ENCODE measurements at places on chromosomes 12 and 14.

- no peak for DNase-seq
Observed at GRCh38 chr12:90858252-90858651, 96.7 kb downstream of the CCER1 start.

DNA sequence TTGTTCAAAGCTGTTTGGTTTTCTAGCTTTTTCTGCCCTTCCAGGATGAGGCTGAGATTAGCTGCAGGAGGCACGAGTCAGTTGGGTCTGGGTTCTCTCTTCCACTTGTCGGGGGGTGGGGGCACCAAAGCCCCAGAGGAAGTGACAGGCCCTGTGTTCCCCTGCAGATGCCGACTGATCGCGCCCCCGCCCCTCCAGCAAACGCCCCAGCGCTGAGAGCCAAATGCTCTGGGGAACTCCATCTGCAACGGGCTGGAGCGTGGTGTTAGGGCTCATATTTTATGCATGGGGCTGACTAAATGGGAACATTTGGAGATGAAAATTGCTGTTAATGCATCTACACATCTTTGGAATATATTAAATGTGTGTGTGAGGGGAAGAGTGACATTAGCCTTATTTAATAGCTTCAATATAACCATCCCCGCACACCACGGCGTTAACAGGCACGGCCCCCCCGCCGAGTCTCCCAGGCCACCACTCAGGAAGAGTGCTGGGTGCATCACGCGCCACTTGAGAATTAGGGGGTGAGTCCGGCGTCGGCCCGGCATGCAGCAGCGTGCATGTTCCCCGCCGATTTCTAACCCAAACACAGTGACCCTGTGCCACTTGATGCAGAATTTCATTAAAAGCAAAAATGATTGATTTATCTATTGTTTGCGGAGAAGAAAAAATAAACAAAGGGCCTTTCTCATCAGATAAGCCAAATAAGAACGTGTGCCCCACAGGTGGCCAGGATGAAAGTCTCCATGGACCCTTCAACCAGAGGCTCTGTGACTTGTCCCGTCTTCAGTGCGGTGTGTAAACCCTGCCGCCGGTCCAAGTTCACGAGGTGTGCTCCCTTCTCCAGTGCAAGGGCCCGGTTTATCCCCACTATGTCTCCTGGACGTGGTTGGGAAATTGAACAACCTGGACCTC is 165.0 kb upstream of the RTL1 start:
- no peak for DNase-seq

- no peak for DNase-seq
Observed at GRCh38 chr12:94309373-94309772, 150.3 kb downstream of the CEP83 start.

GRCh38 chr14:99603471-99604277 is at the start of gene CCDC85C:
CCDC85C (minus strand) TSS chr14:99604207; CDS start chr14:99603959, 248 bp downstream.
- peak; percentile 47 for DNase-seq

GRCh38 chr14:65173973-65174693 is 71.8 kb upstream of the MAX start:
- no peak for DNase-seq

DNA sequence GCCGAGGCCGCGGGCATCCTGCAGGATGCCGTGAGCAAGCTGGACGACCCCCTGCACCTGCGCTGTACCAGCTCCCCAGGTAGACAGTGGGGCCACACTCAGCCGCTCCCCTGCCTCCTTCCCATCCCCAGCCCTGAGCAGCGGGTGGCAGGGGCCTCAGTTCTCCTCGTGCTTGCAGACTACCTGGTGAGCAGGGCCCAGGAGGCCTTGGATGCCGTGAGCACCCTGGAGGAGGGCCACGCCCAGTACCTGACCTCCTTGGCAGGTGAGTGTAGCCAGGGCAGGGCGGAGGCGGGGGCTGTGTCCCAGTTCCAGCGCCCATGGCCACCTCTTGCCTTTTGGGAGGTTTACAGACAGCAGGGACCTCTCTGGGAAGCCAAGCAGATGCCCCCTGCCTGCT is 22.9 kb downstream of the HIP1R start:
- no peak for DNase-seq

- DNase-seq, result peak; percentile 36
Observed at GRCh38 chr12:95322326-95322725, 104.7 kb downstream of the VEZT start.

DNA sequence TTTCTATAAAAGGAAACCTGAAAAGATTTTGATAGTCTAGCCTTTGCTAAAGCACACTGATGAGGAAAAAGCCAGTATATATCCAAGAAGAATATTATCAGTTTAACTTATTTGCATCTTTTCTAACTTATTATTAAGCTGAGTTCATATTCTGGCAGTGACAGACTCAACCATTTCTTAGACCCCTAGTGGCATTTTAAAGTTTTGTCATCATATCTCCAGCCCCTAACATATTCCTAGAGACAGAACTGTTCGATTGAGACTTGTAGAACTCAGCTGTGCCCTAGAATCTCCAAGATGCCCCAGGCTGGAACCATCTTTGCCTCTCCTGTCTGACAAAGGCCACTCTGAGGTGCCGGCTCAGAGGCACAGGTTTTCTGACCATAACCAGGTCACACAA is 365.6 kb downstream of the NELL2 start:
- DNase-seq, result no peak

DNA sequence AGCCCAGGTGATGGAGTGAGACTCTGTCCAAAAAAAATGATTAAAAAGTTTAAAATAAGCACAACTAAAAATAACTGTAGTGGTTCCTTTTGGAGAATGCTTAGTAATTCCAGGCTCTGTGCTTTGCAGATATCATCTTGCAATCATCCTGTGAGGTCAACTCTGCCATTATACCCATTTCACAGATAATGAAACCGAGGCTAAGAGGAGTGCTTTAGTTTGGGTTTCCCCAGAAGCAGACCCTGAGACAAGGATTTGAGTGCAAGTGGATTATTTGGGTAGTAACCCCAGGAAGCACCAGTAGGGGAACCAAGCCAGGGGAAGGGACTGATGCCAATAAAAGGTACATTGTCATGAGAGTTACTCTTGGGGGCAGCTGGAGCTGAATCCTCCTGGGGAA is 44.7 kb downstream of the RIN3 start:
- no peak for DNase-seq

- DNase-seq, result no peak
Observed at GRCh38 chr12:119990382-119990874, 1.4 kb downstream of the BICDL1 start.

DNA sequence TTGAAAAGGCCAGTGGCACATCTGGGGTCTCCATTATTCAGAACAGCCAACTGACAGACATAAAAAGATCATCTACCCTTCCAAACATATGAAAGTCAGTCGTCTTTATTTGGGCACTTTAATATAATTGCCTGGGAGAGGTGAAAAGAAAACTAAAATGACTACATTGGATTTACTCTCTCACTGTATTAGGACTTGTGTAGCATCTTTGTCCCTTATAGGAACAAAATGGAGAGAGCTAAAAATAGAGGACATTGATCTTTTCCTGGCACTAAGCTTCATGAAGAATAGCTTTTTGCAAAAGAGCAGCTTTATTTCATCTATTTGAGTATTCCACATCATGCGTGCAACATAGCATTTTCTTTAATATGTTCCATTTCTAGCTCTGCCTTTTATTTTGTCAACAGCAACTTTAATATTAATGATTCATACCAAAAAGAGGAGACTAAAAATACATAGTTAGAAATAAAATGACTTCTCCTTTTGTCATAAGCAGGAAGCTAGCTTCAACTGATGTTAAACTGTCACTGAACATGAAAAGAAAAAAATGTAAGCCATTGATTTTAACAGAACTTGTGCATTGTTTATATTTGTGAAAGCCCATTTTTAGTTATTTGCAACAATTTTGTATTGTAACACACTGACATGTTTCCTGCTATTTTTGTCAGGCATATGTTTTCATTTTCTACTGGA is 254.6 kb downstream of the SEC23A start:
- DNase-seq, result no peak

DNA sequence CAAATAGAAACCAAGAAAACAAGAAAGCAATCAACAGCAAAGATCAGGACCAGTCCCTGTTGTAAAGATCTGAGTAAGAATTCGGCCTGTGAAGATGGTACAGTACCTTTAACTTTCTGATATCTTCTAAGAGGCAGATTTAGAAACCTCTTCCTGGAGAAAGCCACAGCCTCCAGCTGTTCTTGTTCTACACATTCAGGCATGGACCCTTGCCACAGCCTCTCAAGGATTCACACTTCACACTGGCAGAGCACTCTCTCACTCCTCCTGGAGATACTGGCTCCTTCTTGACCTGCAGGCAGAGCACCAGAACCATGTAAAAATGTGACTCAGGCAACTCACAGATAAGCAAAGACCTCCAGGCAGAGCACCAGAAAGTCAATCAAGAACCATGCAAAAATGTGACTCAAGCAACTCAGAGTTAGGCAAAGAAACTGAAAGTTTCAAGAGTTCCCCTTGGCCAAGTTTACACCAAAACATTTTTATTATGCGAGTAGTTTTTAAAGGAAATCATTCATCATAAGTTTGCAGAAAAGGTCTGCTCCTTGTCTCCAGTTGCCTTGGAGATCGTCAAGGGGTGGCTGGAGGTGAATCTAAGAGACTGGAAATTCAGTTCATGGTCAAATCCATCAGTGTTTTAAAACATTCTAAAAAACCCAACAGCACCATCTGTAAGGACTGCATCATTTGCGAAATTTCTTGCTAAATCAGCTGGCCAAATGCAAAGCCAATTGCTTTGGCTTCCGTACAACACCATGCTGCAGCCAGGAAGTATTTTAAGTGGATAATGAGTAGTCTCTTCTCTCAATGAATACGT is 119.3 kb upstream of the MDM1 start:
- peak; percentile 73 for DNase-seq

DNA sequence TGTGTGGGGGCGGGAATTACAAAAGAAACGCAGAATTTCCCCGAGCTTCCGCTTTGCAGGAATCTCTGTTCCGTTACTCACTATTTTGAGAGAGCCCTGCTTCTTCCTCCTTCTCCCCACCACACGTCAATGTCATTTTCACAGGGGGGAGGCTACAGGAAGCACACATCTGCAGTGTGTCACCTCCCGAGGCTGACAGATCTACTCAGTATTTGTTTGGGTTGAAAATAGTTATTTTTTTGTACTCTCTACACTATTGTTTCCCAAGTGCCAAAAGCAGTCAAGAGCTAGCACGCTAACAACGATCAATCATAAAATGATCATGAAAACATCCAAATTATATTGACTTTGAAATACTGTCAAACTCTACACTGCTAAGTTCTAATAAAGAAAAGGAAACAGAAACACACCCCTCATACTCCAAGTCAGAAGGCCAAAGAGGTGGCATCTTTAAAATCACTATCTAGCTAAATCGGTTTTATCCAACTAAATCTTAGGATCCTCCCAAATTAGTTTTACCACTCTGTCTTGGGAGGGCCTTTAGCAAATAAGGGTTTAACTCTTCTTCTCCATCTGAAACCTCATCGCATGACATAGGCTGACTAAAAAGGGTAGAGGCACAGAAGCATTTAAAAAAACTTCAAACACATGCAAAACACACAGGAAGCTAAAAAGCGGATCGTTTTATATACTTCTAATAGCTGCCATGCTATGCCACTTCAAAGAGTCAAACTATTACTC is 51.8 kb downstream of the FOXN3 start:
- DNase-seq, result no peak

DNA sequence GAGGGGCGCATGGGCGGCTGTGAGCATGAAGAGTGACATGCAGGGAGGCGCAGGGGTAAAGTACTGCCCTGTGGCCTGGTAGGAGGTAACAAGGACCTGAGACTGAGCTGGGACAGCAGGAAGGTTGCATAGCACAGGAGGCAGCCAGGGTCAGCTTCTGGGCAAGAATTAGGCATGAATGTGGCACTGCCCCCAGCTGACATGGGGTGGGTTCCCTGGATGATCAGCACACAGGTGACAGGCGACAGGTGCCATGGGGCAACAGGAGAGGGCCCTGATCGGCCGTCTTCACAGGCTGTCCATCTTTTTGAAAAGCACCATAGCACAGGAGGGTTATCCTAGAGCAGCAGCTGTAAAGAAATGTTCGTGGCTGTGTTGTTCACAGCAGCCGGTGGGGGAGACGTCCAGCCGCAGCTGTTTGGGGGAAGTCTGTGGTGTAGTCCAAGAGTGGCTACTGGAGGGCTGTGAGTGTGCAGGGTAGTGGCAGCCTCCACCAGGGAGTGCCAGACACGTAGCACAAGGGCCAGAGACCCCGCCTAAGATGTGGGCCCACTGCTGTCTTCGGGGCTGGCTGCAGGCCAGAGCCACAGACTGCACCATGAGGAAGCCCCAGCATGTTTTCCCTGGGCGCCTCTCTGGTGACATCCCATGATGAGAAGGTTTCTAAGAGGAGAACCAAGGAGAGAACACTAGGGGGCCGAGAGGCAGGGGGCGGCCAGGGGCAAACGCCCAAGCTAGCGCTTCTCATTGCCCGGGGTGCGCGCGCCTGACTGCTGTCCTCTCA is 8.4 kb downstream of the CLBA1 start:
- no peak for DNase-seq

GRCh38 chr14:68822132-68822651 is 29.3 kb upstream of the ZFP36L1 start:
- no peak for DNase-seq

DNA sequence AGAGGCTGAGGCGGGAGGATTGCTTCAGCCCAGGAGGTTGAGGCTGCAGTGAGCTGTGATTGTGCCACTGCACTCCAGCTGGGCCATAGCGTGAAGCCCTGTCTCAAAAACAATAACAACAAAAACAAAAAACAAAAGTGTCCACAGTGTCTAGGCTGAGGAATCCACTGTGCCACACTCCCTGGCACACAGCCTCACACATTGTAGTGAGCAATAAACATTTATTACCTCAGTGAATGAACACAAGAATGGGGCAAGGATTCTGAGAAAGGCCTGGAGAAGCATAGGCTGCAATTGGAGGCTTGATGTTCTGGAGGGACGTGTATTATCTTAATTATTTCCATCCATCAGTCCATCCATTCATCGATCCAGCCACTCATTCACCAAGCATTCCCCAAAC is 17.1 kb upstream of the P2RX7 start:
- no peak for DNase-seq

DNA sequence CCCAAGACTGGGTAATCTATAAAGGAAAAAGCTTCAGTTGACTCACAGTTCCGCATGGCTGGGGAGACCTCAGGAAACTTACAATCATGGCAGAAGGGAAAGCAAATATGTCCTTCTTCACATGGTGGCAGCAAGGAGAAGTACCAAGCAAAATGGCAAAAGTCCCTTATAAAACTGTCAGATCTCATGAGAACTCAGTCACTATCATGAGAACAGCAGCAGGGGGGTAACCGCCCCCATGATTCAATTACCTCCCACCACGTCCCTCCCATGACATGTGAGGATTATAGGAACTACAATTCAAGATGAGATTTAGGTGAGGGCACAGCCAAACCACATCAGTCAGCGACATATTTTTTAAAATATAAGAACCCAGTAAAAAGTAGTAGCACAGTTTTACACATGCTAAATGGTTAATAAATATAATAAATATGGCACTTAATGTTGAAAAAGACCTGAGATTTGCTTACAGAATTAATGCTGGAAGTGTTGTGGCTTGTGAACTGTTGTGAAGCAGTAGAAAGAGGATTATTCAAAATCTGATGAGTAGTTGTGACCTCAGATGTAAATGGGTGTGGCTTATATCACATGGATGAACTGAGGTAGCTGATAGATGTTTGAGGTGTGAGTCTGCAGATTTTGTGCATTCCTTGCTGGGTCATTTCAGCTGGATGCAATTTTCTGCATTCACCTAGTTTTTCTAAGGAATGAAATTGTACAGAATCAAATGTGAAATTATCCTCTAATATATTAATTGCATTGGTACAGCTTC is 46.9 kb upstream of the CHPT1 start:
- DNase-seq, result no peak

Data from HFFc6 (cell line).